ENCODE measurements at places on chromosomes 3 and 15.

DNA sequence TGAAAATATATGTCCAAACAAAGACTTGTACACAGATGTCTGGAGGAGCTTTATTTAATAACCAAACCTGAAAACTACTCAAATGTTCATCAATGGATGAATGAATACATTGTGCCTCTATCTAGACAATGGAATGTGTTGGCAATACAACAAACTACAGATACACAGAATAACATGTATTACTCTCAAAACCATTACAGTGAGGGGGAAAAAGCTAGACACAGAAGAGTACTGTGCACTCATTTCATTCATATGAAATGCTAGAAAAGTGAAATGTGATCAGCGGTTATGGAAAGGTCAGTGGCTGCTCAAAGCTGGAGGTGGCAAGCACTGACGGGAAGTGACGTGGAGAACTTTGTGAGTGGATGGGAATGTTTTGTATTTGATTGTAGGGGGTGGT, 13.2 kb downstream of the STOML1 start:
- no peak for DNase-seq

GRCh38 chr3:37811625-37812498, 49.8 kb upstream of the CTDSPL start:
- DNase-seq, result no peak

GRCh38 chr15:26561896-26562295, 211.0 kb downstream of the GABRB3 start:
- no peak for DNase-seq

GRCh38 chr3:244041-244440, 47.5 kb downstream of the CHL1 start:
- no peak for DNase-seq

DNA sequence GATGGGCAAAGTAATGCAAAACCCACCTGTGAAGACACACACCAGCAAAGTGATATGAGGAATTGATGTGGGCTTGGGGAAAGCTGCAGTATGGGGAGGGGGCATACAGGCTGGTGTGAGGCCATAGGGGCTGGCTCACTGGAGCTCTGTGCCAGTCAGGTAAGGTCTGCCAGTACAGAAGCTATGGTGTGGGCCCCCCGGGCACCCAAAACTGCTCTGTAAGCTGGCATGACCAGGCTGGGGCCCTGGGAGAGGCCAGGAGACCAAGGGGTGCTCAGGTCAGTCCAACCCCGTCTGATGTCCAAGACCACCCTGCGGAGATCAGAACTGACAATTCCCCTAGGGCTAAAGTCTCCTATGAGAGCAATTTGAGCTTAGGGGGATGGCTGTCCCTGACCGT, 163.1 kb downstream of the KCNMB2 start:
- DNase-seq, result no peak

DNA sequence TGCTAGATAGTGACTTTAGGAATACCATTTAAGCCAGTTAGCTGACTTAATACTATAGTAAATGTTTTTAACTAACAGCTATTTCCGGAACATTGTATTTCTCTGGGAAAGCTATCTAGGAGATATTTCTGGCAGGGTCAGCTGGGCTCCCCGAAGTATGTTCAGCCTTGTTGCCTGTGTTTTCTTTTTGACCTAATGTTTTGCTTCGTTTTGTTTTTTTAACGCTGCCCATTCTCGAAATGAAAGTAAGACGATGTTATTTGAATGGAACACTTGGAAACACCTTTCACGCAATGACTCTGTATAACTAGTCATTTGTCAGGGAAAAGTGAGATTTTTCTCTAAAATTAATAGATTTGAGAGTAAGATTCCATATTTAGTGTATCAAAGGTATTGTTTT, 702.9 kb upstream of the NAALADL2 start:
- no peak for DNase-seq

- no peak for DNase-seq
These were observed 533 bp upstream of the SMAD3 start for GRCh38 chr15:67064607-67065530.

- DNase-seq, result no peak
These were observed 47.3 kb upstream of the IL12A start for GRCh38 chr3:159941038-159942000.

DNA sequence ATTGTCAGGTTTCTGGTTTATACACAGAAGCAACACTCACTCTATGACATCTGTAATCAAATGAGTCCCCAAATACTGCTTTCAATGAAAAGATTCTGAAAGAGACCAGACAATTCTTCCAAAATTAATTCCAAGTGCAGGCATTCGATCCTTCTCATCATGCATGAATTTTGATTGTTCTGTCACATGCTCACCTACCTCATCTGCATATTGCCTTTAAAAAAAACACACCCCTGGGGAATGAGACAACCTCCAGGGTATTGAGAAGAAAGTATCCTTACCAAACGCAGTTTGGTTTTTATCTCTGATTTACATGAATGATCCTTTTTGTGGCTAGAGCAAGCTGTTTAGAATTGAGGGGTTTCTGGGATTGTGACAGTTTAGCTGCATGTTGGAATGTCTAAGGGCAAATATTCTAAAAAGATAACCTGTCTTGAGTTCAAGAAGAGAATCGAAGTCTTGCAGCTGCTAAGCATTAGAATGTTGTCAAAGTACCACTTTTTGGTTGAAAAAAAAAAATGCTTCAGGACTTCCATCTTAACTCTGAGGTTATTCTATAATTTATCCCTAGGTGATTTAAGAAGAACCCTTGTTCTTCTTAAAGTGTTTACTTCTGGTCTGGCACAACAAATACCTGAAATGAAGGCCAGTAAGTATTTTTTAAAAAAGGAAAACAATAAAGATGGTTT, 653.1 kb downstream of the RBMS3 start:
- no peak for DNase-seq

Data from vagina (tissue), 2 donors.